ENCODE measurements at places on chromosomes 16 and 17.

GRCh38 chr17:5705876-5706576, 121.7 kb upstream of the NLRP1 start:
- no peaks in the 10 kb centered on the region for H3K36me3 ChIP-seq
- DNase-seq, result no peak
- H3K27me3 ChIP-seq, result no peaks in the 10 kb centered on the region
- no peak overlapping the region for H3K27ac ChIP-seq
- no peaks in the 10 kb centered on the region for H3K4me1 ChIP-seq

DNA sequence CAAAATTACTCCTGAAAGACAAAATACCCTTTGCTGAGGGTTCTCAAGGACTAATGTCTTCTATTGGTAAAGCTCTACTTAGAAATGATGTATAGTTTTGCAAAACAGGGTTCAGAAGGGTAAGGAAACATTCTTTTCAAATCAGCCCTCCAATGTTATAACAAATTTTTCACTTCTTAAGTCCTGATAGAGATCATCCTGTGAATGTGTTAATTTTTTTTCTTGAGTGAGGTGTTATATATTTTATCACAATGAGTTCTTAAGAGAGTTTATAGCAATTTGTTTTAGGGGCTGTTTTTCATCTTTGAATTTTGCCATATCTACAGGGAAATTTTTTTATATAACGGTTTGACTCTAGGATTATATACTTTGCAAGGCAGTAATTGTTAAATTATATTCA, 29.5 kb downstream of the CYB5B start:
- H3K4me3 ChIP-seq, result no peak overlapping the region
- peaks cover 10% of the 10 kb centered on the region for H3K36me3 ChIP-seq
- H3K4me1 ChIP-seq, result no peaks in the 10 kb centered on the region
- no peak for DNase-seq
- H3K27ac ChIP-seq, result no peak overlapping the region

DNA sequence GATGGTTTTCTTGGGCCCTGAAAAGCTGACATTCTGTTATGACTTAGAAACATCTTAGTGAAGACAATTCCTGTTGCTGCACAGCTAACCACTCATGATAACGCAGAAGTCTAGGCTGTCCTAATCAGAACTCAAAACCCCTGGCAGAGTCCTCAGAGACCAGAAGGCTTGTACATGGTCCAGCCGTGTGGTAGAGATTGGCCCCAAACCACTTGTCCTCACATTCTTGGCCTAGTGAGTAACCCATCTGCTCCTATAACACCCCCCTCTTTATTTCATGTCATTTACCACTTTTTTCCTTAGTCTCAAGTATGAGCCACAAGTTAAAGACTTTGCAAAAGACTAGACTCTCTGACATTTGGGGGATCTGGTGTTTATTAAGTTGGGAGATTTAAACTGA, 116.5 kb upstream of the ADAMTS18 start:
- no peak for DNase-seq
- no peak overlapping the region for H3K27ac ChIP-seq
- H3K4me1 ChIP-seq, result no peaks in the 10 kb centered on the region
- no peak overlapping the region for H3K4me3 ChIP-seq
- H3K36me3 ChIP-seq, result no peaks in the 10 kb centered on the region

DNA sequence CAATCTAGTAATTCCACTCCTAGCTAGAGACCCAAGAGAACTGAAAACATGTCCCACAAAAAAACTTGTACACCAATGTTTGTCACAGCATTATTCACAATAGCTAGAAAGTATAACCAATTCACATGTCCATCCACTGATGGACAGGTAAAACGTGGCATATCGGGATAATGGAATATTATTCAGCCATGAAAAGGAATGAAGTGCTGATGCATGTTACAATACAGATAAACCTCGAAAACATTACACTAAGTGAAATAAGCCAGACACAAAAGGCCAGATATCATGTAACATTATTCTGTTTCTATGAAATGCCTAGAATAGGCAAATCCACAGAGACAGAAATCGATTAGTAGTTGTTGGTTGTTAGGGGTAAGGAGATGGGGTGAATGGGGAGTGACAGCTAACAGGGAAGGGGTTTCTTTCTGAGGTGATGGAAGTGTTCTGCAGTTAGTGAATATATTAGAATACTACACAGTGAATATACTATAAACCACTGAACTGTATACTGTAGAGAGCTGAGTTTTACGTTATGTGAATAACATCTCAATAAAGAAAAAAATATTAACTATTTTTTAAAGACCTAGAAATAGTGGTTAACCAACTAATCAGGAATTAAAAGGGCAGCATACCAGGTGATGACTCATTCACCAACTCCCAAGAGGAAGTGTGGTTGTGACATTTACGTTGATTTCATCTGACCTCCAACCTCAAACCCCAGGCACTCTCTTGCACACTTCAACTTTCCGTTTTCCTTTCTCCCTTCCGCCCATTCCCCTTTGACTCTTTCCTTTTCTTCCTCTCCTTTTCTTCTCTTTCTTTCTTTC, 48.6 kb downstream of the GAS7 start:
- H3K27me3 ChIP-seq, result peaks cover 3% of the 10 kb centered on the region
- H3K27ac ChIP-seq, result no peak overlapping the region
- no peak overlapping the region for H3K4me3 ChIP-seq
- no peak for DNase-seq
- peaks cover 17% of the 10 kb centered on the region for H3K4me1 ChIP-seq

DNA sequence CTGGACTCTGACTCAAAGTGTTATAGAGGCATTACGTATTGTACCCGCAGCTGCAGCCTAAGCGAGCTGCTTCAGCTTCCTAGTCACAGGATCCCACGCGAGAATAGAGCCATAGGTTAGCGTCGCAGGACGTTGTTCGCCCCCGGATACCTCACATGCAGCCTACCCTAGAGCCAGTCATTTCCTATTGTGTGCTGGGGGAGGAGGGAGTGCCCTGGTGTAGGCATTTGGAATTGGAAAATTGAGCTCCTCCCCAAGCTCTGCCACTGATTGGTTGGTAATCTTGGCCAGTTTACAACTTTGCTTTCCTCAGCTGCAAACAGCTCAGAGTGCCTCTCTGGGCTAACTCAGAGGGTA, 530 bp downstream of the NAA60 start:
- peak overlapping the region; percentile 71 for H3K4me3 ChIP-seq
- H3K4me1 ChIP-seq, result peaks cover 10% of the 10 kb centered on the region
- peak overlapping the region; percentile 66 for H3K27ac ChIP-seq
- DNase-seq, result no peak
- H3K27me3 ChIP-seq, result no peaks in the 10 kb centered on the region

DNA sequence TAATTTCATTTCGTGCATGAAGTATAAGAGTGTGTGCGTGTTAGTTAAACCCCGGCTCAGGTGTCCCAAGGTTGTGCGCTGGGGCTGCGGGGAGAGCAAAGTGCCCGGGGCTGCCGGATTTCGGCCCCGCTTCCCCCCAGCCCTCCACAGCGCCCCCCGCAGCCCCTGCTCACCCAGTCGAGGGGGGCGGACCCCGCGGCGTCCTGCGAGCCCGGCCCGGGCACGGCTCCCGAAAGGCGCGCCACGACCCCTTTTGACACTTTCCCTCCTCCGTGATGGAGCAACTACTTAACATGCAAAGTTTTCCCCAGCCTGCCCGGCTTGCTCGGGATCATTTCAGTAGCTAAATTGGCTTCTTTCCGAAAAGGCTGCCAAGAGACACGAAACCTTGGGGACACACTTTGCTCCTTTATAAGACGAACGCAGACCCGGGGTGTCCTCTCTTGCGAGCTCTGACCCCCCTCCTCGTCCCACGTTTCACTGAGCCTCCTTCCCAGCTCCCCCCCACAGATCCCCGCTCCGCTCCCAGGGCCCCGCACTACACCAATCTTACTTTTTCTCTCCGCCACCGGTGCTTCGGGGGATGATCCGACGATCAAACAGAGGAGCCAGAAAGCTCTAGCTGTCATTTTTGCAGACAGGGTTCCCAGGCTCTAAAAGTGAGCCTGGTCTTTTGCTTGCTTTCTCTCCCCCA, 552 bp downstream of the C17orf58 start:
- DNase-seq, result peak; percentile 25
- H3K27me3 ChIP-seq, result peaks cover 5% of the 10 kb centered on the region
- H3K4me1 ChIP-seq, result peaks cover 27% of the 10 kb centered on the region
- no peak overlapping the region for H3K27ac ChIP-seq
- no peaks in the 10 kb centered on the region for H3K36me3 ChIP-seq
- peak overlapping the region; percentile 50 for H3K4me3 ChIP-seq

GRCh38 chr17:48486557-48486956, 44.3 kb downstream of the HOXB1 start:
- H3K4me3 ChIP-seq, result no peak overlapping the region
- peaks cover 14% of the 10 kb centered on the region for H3K4me1 ChIP-seq
- H3K36me3 ChIP-seq, result no peaks in the 10 kb centered on the region
- no peaks in the 10 kb centered on the region for H3K27me3 ChIP-seq
- DNase-seq, result no peak
- no peak overlapping the region for H3K27ac ChIP-seq

- no peak for DNase-seq
- H3K36me3 ChIP-seq, result no peaks in the 10 kb centered on the region
- no peaks in the 10 kb centered on the region for H3K27me3 ChIP-seq
- H3K4me1 ChIP-seq, result no peaks in the 10 kb centered on the region
Measured at GRCh38 chr16:86634292-86634691, 55.9 kb downstream of the FOXL1 start.

DNA sequence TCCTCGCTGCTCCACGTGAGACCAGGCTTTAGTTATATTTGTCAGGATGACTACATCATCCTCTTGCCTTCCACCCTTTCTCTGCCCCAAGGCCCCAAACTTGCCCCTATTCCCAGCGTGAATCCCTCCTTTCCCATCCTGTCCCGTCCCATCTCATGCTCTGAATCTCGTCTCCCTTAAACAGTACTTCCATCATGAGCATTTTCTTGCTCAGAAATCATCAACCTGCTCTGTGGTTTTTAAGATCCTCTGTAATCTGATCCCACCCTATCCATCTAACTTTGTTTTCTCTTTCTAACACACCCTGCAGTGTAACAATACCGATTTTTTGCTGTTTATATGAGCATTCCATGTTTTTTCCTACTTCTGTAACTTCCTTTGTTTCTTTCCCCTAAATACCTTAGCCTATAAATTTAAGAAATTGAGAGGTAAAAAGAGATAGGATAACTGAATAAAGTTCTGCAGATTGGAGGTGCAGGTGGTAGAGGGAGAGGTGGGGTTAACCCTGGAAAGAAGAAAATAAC, 39.7 kb downstream of the MRTFB start:
- H3K36me3 ChIP-seq, result no peaks in the 10 kb centered on the region
- no peaks in the 10 kb centered on the region for H3K27me3 ChIP-seq
- no peak overlapping the region for H3K4me3 ChIP-seq
- H3K4me1 ChIP-seq, result peaks cover 5% of the 10 kb centered on the region
- no peak overlapping the region for H3K27ac ChIP-seq
- no peak for DNase-seq

Measured in CD8-positive, alpha-beta memory T cell (primary cell).